Left lobe of liver (tissue), 2 donors: ENCODE measurements at places on chromosomes 5 and 9.

GRCh38 chr9:17021387-17021970, 113.4 kb upstream of the CNTLN start:
- no peak for DNase-seq

- no peak for DNase-seq
Measured at GRCh38 chr5:180049185-180049548, 22.4 kb downstream of the RNF130 start.

DNA sequence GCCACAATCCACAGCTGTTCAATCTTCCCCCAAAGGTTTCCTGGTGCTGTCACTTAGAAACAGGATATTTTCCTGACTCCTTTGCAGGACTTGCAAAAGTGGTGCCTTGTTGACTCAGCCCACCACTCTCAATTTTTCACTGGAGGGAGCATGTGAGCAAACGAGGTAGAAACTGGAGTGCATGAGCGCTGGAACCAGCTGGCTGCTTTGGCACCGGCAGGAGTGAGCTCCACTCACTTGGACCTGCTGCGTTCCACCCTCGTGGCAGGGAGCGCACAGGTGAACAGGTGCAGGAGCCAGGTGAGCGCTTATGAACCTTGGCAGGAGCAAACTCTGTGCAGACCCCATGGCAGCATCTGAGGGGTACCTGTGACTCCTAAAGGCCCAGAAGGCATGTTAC, 364.1 kb upstream of the RORB start:
- no peak for DNase-seq

- DNase-seq = no peak
Measured at GRCh38 chr5:3429962-3430361, 165.7 kb upstream of the IRX1 start.

DNA sequence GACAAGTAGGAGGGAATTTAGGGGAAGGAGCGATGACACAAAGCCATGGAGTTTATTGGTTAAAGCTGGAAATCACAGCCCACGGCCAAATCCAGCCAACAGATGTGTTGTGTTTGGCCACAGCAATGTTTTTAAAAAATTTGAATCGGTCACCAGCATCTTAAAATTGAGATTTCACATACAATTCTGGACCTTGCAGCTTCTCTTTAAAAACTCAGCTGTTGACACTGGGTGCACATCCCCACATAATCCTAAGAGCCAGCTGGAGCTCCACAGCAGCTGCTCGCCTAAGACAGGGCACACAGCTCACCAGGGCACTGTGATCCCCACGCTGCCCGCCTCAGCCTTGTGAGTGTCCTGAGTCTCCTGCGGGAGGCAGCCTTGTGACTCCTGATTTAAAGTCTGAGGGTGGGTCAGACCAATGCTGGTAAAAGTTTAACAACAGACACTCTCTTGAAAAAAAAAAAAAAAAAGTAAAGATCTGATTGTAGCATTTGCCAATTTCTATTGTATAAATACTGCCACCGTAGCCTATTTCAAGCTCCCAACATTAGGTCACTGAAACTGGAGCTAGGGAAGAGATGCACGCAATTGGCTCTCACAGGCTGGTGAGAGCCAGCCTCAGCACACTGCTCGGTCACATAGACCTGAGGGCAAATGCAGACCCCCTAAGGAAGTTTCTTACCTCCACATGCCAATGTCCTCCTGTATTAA, 124.8 kb downstream of the HSD17B3 start:
- no peak for DNase-seq

DNA sequence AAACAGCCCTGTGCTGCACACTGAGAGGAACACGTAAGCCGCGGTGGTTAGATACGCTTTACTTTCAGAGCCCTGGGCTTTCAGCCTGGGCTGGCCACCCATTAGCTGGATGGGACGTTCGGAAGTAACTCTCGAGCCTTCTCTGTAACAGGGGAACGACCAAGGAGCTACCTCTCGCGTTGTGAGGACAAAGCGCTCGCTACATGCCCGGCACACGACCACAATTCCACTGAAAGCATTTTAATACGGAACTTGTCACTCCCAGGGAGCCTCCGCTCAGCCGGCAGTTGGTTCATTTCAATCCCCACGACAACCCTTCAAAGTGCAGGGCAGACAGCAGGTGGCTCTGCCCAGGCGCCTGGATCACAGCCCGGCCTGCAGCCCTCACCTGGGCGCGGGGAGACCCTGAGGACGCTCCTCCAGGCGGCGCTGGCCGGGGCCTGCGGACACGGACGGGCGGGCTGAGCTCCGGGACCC, 368 bp downstream of the SURF1 start:
- no peak for DNase-seq

DNA sequence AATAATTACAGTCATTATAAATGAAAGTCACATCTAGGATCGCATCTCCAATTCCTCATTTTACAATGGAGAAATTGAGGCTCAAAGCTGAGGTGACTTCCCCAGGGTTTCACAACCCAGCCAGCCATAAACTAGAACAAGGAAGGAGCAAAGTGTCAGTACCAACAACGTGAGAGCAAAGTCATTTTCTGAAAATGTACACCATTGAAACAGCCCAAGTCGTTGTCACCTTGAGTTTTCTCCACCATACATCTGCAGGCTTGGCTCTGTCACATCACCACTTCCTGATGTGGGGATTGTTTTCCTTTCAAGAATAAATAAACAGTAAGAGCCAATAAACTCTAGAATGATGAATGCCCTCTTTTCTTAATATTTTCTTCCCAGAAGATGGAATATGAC, 184.5 kb upstream of the PTGER4 start:
- DNase-seq = no peak

GRCh38 chr5:175202463-175203068, 241.4 kb downstream of the DRD1 start:
- no peak for DNase-seq

GRCh38 chr5:125987677-125988255, 435.4 kb upstream of the GRAMD2B start:
- no peak for DNase-seq

DNA sequence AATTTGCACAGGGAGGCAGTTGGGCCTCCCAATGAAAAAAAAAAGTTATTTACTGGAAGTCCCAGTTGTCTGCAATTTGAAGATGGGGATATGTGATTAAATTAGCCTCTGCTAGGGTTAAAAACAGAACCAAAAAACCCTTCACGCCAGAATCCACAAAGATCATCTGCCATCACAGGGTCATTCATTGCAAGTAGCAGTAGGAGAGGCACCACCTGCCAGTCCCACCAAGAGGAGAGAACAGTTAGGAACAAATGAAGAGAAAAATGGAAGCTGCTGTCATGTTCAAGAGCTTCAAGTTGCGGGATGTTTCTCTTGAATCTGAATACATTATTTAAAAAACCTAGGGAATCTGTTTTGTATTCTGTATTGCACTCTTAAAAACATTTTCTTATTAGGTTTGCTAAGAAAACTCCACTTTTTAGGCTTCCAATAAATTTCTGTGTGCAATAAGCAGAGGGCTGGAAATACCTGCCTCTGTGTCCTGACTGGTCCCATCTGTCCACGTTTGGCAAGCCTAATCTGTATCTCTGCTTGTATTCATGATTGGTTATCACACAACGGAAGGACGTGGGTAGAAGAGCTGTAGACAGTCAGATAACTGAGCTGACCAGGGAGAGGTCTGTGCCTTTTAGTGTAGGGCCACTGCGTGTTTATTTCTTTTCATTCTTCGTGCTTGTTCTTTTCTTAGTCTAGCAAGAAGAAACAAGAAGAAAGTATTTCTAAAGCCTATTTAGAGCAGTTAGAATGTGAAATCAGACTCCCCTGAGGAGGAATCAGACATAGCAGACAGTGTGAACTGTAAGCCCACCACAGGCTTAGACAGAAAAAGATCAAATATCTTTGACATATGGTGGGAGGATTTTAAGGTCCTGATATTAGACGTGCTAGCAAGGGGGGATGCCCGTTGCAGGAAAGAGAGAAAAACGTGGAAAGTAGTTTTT, 630.6 kb upstream of the SEMA6A start:
- no peak for DNase-seq

DNA sequence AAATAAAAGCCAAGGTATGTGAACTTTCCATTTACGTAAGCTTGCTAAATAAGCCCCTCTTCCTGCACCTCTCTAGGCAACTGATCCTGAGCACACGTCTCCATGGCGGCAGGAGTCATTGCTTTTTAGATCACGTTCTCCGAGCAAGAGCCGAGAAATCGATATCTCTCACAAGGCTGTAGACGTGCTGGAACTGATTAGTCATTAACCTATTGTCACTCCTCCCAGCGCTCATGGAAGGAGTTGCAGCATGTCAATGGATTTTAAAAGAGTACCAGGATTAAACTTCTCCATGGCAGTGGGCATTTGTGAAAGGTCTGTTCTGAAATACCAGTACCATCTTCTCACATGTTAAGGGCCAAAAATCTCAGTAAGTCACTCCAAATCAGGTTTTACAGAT, 4.7 kb upstream of the ADCY2 start:
- no peak for DNase-seq

- no peak for DNase-seq
Measured at GRCh38 chr5:33282157-33282556, 158.6 kb upstream of the TARS1 start.

- DNase-seq = no peak
Measured at GRCh38 chr9:116147821-116148220, 5.8 kb upstream of the PAPPA start.

GRCh38 chr5:112210430-112211005, 208.6 kb downstream of the EPB41L4A start:
- DNase-seq = no peak

GRCh38 chr5:65190328-65191053, 291.2 kb downstream of the ADAMTS6 start:
- DNase-seq = no peak

- no peak for DNase-seq
Measured at GRCh38 chr5:172791726-172792445, 20.9 kb upstream of the DUSP1 start.
